NCI-H187 treated with DMSO at 0.1 percent for 48 hours (cell line): ENCODE measurements at places on chromosomes 7 and 10.

- no peak for DNase-seq
These were observed 55.1 kb upstream of the PFKP start for GRCh38 chr10:3012223-3012622.

- DNase-seq, result no peak
These were observed 30.1 kb upstream of the TNPO3 start for GRCh38 chr7:129084801-129085551.

DNA sequence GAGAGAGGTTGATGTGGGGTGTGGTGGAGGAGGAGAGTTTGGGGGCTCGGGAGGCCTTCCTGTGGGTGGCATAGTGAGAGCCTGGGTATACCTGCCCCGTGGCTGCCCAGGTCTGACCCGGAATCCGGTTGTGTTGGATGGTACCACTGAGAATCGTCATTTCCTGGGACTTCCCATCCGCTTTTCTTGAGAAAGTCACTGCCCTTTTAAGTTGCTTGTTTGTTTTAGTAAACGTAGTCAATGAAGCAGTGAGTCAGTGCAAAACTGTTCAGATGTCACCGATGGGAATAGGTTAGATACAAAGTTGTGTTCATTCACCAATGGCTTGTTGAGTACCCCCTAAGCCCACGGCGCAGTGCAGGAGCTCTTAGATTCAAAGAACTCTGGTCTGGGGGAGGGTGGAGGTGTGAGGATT is 285.8 kb downstream of the CAMK1D start:
- DNase-seq, result no peak

DNA sequence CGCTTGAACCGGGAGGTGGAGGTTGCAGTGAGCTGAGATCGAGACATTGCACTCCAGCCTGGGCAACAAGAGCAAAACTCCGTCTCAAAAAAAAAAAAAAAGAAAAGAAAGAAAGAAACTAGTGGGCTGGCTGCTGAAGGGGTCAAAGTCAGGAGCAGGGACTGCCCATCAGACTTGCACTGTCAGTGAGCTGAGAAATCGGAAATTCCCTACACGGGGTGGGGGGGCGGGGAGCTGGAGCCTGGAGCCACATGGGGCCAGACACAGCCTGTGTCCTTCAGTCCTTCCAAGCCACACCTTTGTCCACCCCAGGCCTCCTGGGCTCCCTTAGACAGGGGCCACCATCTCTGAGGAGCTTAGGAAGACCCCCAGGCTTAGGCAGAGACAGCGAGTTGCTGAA is 34.5 kb downstream of the SRRM3 start:
- DNase-seq, result no peak

GRCh38 chr10:69217119-69217754 is 2.9 kb upstream of the HKDC1 start:
- DNase-seq, result no peak

DNA sequence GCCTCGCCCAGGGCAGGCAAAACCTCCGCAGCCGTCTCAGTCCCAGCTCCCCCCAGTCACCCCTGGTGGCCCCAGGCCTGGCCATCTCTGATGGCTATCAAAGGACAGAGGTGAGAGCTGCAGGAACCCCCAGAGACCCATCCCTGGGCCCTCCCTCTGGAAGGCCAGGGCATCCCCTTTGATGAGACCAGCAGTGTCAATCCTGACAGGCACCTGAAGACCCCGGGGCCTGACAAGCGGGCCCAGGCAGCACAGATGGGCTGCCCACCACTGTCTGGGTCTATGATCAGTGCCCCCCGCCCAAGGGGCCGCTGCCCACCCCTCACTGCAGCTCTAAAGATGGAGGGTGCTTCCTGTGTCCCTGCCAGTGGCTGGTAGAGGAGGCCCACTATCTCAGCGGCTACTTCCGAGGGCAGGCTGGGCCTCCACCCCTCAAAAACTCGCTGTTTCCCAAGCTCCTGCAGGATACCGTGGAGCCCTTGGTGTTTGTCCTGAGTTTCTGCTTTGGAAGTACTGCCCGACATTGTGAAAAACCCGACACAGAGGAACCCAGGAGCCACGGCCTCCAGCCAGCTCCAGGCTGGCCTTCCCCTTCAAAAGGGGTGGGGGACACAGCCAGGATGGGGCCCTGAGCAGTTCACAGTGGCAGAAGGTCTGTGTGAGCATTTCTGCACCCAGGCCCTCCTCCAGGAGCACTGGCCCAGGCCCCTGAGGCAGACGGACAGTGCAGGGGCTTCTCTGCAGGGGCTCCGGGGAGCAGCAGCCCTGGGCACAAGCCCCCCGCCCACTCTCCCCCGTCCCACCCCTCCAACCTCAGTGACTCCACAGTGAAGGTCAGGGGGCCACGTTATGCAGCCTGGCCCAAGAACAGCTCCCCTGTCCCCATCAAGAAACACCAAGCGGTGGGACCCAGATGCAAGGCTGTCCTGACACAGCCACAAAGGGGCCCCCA is 99.2 kb downstream of the PDGFA start:
- DNase-seq, result no peak

GRCh38 chr10:77004917-77005564 is 632.6 kb downstream of the KCNMA1 start:
- DNase-seq, result no peak

DNA sequence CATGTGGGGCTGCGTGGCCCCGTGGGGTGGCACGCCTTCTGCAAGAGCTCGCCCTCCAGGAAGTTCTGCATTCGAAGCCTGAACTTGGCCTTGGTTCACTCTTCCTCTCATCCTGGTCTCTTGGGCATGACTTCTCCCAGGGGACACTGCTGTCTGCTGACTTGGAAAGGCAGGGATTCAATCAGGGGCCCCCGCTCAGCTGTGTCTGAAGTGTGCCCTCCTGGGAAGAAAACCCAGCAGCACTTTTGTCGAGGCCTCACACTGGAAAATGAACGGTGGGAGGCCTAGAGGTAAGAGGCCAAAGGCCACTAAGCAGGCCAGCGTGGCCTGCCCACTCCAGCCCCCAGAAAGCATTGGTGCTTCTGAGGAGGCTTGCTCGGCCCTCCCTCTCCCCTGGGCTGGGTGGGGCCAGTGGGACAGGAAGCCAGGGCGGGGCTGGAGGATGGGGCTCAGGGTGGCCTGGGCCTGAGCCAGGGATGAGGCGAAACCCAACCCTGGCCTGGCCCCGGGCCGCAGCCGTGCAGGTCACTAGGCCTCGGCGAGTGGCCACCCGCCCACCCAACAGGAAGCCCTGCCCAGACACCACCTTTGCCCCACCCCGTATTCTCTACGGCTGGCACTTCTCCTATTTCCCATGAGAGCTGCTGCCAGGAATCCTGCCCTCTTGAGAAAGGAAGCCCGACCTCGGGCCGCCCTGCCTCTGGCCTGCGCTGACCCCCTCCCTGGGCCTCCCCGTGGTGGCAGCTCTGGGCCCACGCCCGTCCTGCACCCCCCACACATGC is 81.1 kb downstream of the ZMIZ1 start:
- no peak for DNase-seq

- no peak for DNase-seq
These were observed 185.7 kb downstream of the TAX1BP1 start for GRCh38 chr7:27925573-27926201.

DNA sequence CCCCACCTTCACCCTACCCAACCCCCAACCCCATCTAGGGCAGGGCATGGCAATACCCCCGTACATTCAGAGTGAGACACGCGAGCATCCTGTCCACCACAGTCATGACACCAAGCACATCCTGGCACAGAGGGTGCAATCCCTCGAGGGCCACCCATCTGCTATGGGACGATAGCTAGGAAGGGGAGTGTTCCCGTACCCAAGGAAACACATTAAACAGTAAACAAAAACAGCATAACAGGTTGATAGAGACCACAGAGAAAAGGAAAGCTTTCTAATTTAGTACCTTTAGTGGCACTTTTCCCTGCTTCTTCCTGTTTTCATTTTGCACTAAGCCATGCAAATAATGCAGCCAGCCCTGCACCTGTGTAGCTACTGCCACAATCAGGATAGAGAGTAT is 2.3 kb upstream of the SMKR1 start:
- no peak for DNase-seq

DNA sequence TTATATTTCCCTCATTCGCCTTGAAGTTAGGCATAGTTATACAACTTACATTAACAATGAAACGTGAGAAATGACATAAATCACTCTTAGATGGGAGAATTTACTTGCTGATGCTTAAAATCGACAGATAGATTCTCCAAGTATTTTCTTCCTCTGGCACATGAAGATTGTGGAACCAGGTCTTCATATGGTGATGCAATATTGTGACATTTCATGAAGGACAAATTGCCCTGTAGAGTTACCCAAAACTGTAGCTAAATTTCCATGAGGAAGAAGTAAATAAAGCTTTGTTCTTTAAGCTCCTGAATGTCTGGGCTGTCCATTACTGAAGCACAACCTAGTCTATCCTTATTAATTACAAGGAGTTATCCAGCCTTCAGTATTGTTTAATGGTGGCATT is 353.1 kb downstream of the THSD7A start:
- DNase-seq, result no peak
